SK-N-DZ (cell line): ENCODE measurements at places on chromosomes 6 and 20.

DNA sequence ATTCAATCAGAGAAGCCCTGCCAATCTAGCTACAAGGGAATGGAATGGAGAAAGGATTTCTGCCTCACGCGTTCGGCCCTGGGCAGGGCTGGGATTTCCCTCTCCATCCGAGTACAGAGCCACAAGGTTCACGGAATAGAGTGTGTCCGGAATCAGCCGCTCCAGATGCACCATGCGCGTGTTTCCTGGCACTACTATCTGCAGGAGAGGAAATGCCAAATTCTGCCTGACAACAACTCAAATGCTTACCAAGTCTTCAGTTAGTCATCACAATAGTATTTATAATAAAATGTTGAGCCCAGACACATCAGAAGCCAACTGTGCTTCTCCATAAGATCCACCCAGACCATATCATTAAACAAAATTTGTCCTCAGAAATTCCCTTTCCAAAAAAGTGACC is 75.1 kb downstream of the COL12A1 start:
- no peak for DNase-seq

DNA sequence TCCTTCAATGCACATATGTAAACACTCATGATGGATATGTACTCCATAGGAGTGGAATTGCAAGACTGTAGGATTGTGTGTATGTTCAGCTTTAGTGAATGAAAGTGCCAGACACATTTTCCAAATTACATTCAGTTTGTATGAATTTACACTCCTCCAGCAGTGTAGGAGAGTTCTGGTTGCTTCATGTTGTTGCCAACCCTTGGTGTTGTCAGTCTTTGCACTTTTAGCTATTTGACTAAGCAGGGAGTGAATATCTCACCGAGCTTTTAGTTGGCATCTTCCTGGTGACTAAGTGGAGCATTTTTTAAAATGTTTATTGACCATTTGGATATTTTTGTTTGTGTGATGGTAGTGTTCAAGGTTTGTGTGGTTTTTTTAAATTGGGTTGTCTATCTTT is 23.9 kb downstream of the NKX2-4 start:
- DNase-seq = no peak

GRCh38 chr6:21404577-21404976 is 189.0 kb upstream of the SOX4 start:
- DNase-seq = no peak

DNA sequence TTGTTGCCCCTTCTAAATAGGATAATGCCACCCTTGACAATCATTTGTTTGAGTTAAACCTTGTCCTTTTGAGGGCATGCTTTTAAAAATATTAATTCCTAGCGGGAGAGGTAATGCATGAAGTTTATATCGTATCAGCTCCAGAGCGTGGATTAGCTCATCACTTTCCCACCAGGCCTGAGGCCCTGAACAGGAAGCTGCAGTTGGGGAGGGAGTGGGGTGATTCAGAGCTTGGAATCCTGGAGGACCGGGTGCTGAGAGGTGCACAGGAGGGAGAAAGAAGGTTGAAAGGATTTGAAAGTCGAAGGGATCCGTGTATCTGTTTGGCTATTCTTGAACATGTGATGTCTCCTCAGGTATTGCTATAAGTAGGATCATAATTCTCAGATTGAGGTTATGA is 25.0 kb downstream of the ZDHHC14 start:
- DNase-seq = no peak

DNA sequence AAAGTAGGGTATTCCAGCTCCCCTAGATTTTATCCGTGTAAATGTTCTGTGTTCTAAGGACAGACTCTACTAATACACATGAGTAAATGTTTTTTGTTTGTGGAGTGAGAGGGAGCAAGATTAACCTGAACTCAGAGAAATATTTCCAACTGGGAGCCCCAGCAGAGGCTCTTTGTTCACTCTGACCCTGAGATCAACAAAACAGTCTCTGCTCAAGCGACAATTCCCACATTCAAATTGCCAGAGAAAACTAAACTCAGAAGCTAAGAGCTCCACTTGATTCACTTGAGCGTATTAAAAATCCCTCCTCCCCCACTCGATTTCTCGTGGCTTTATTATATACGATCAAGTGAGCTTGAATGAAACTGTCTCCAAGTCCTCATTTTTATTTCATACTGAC is 413.9 kb upstream of the JARID2 start:
- no peak for DNase-seq
